Sigmoid colon (tissue), 7 donors: ENCODE measurements at places on chromosomes 5 and 9. TPM values are rescaled to one million over a fixed set of nuclear protein-coding genes. Genes with fewer than 3 reads are reported as not detected.
A peak's percentile ranks its signal among the peaks of the same experiment; 100 is the strongest.

- H3K4me1 ChIP-seq, result no peaks in the 10 kb centered on the region
- DNase-seq, result no peak
- no peak overlapping the region for H3K27ac ChIP-seq
- no peaks in the 10 kb centered on the region for H3K36me3 ChIP-seq
- H3K27me3 ChIP-seq, result no peaks in the 10 kb centered on the region
Observed at GRCh38 chr9:72453797-72454196, 67.6 kb upstream of the TMC1 start.

- no peaks in the 10 kb centered on the region for H3K4me1 ChIP-seq
- H3K27ac ChIP-seq, result no peak overlapping the region
- no peaks in the 10 kb centered on the region for H3K27me3 ChIP-seq
- H3K4me3 ChIP-seq, result no peak overlapping the region
- DNase-seq, result no peak
Observed at GRCh38 chr9:32456564-32456963, 69.4 kb downstream of the RIGI start.

DNA sequence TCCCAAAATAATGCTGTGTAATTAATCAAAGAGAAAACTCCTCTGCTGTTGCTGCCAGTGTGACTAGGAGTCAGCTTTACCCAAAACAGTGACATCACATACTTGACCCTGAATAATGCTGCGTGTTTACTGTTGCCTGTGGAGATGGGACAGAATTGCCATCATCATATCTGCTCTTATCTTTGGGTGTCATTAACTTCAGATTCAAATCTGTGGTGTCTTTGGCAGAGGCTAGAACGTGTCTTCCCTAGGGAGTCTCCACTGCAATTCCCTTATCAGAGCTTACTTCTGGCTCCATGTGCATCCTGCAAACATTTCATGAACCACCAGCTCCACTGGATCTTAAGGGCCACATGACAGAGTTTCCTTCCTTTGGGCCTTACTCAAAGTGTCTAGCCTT, 88.9 kb upstream of the MRPS30 start:
- H3K36me3 ChIP-seq, result no peaks in the 10 kb centered on the region
- H3K4me3 ChIP-seq, result no peak overlapping the region
- no peaks in the 10 kb centered on the region for H3K27me3 ChIP-seq
- H3K27ac ChIP-seq, result no peak overlapping the region
- no peaks in the 10 kb centered on the region for H3K4me1 ChIP-seq
- no peak for DNase-seq

- H3K27me3 ChIP-seq, result no peaks in the 10 kb centered on the region
- no peak for DNase-seq
- H3K36me3 ChIP-seq, result no peaks in the 10 kb centered on the region
- H3K27ac ChIP-seq, result no peak overlapping the region
- H3K4me3 ChIP-seq, result no peak overlapping the region
Observed at GRCh38 chr5:33894566-33894965, 2.8 kb upstream of the ADAMTS12 start.

DNA sequence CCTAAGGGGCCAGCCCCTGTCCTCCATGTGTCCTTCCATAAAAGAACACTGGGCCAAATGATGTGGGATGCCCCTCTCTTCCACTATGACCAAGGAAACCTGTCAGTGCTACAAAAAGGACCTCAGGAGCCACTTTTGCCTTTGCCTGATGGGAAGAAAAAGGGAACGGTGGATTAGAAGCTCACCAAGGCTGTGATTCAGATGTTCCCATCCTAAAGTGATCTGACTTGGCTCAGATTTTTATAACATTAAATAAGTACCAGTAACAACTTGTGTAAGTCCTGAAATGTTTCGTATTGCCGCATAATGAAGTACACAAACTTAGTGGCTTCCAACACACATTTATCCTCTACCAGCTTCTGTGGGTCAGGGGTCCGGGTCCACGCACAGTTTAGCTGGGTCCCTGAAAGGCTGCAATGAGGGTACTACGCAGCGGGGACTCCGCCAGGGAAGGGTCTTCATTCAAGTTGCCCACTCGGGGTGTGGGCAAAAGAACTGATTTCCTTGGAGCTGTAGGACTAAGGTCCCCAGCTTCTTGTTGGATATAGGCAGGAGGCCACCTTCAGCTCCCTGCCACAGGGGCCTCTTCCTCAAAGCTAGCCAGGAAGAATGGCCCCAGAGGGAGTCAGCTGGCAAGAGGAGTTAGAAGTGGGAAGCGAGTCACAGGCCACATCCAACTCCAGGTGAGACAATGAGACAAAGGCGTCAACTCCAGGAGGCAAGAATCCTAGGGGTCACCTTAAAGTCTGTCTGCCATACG, 60.4 kb downstream of the RAPGEF1 start:
- H3K27me3 ChIP-seq, result no peaks in the 10 kb centered on the region
- H3K36me3 ChIP-seq, result no peaks in the 10 kb centered on the region
- H3K4me1 ChIP-seq, result peaks cover 55% of the 10 kb centered on the region
- DNase-seq, result no peak
- no peak overlapping the region for H3K4me3 ChIP-seq

- no peaks in the 10 kb centered on the region for H3K36me3 ChIP-seq
- H3K27ac ChIP-seq, result peak overlapping the region; percentile 56
- no peak overlapping the region for H3K4me3 ChIP-seq
Observed at GRCh38 chr5:56071470-56071869, 76.7 kb upstream of the IL6ST start.

- H3K27ac ChIP-seq, result no peak overlapping the region
- no peaks in the 10 kb centered on the region for H3K27me3 ChIP-seq
- H3K4me1 ChIP-seq, result no peaks in the 10 kb centered on the region
Observed at GRCh38 chr5:27041372-27041771, 3.0 kb upstream of the CDH9 start.

DNA sequence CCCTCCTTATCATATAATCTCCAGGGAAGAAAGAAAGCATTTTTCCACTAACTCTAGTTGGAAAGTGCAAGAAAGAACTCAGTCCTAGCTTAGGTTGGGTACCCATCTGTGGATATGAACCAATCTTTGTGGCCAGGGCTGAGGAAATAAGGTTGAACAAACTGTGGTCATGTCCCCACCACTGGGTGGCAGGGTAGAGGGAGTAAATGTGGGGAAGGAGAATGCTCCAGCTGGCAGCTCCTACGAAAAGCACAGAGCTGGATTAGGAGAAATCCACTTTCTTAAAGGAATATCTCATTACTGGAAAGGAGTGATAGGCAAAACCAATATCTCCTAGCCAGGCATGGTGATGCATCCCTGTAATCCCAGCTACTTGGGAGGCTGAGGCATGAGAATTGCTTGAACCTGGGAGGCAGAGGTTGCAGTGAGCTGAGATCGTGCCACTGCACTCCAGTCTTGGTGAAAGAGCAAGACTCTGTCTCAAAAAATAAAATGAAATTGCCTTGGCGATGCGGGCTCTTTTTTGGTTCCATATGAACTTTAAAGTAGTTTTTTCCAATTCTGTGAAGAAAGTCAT, 175.1 kb downstream of the CCDC192 start:
- DNase-seq, result no peak
- H3K36me3 ChIP-seq, result no peaks in the 10 kb centered on the region
- H3K4me3 ChIP-seq, result no peak overlapping the region
- no peaks in the 10 kb centered on the region for H3K27me3 ChIP-seq
- H3K4me1 ChIP-seq, result peaks cover 16% of the 10 kb centered on the region

DNA sequence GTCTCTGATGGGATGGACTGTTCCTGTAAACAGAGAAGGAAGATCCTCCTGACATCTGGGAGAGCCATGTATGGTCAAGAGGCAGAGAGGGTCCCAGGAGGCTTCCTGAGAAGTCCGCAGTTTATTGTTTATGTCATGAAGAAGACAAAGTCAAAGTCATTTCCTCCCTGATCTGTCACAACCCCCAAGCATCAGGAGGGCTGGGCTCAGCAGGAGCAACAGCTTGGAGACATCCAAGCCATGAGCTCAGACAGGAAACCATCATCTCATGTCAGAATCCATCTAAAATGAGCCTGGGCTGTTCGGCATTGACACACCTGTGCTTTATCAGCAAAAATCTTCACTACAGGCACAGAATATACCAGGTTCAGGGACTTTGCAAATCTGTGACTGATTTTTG, 325.0 kb upstream of the MSX2 start:
- H3K36me3 ChIP-seq, result no peaks in the 10 kb centered on the region
- no peak overlapping the region for H3K27ac ChIP-seq
- H3K27me3 ChIP-seq, result no peaks in the 10 kb centered on the region
- no peaks in the 10 kb centered on the region for H3K4me1 ChIP-seq

- H3K4me3 ChIP-seq, result peak overlapping the region; percentile 70
- H3K27me3 ChIP-seq, result no peaks in the 10 kb centered on the region
- DNase-seq, result no peak
- peak overlapping the region; percentile 88 for H3K27ac ChIP-seq
- H3K36me3 ChIP-seq, result no peaks in the 10 kb centered on the region
Observed at GRCh38 chr5:108728566-108729241, 19.0 kb upstream of the FER start.

GRCh38 chr9:69317081-69317480, 7.9 kb upstream of the ENTREP1 start:
- H3K4me3 ChIP-seq, result no peak overlapping the region
- no peaks in the 10 kb centered on the region for H3K27me3 ChIP-seq
- no peaks in the 10 kb centered on the region for H3K36me3 ChIP-seq
- H3K4me1 ChIP-seq, result no peaks in the 10 kb centered on the region
- DNase-seq, result no peak

- H3K4me1 ChIP-seq, result no peaks in the 10 kb centered on the region
- peaks cover 7% of the 10 kb centered on the region for H3K36me3 ChIP-seq
- DNase-seq, result no peak
- no peak overlapping the region for H3K4me3 ChIP-seq
Observed at GRCh38 chr5:7876867-7877266, 7.9 kb downstream of the MTRR start.

DNA sequence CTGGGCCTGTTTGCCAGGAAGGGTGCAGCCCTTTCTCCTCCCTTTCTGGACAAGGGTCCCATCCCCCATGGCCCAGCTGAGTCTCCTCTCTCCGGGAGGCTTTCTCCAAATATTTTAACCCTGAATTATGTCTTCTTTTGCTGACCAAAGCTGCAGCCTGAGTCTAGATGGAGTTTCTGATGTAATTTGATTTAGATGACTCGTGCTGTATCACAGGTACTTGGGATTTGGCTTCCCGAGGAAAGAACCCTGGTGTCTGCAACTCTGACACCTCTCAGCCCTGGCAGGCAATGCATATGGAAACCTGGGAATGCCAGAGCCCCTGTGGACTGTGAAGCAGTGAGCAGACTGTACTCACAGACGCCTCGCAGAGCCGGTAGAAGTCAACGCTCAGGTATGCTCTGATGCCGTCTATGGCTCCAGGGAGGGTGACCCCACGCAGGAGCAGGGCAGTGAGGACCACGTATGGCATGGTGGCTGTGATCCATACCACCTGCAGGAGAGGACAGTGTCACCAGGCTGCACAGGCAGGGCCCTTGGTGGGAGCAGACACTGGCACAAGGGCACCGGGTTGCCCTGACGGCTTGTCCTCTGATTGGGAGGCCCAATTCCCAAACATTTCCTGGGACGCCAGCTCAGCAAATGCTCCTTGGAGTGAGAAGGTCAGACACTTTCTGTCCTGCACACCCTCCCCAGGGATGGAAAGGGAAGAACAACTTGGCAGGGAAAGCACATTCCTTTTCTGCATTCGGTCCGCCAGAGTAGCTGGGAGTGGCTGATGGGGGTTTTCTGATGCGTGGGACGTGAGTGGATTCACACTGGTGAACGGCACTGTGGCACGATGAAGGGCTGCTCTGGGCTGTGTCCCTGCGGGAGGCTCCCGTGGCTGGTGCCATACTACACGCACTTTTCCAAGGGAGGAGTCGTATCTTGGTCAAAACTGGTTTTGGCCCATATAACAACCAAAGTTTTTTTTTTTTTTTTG, 24.7 kb downstream of the SLC6A3 start:
- no peaks in the 10 kb centered on the region for H3K4me1 ChIP-seq
- no peak overlapping the region for H3K27ac ChIP-seq
- DNase-seq, result peak; percentile 44

GRCh38 chr5:127098241-127098640, 24.9 kb upstream of the C5orf63 start:
- H3K36me3 ChIP-seq, result no peaks in the 10 kb centered on the region
- no peaks in the 10 kb centered on the region for H3K27me3 ChIP-seq
- no peak overlapping the region for H3K4me3 ChIP-seq
- no peak for DNase-seq

GRCh38 chr9:124005029-124005771, 6.4 kb upstream of the LHX2 start:
- no peak overlapping the region for H3K4me3 ChIP-seq
- peaks cover 97% of the 10 kb centered on the region for H3K27me3 ChIP-seq
- no peak overlapping the region for H3K27ac ChIP-seq
- no peaks in the 10 kb centered on the region for H3K4me1 ChIP-seq
- no peak for DNase-seq
- H3K36me3 ChIP-seq, result no peaks in the 10 kb centered on the region

DNA sequence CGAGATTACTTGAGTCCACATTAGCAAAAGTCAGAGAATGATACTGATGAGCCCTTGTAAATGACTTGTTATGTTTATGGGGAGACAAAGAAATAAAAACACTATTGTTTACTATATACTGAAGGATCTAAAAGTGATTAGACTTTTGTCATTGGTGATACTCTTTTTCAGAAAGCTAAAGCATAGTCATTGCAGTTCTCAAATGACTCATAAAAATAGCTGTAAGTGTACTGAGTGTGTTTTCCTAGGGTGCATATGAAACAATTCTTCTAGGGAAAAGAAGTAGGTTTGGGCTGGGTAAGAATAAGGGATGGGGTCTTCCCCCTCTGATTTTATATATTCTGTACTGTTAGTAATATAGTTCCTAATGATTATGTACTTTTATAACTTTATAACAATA, 32.6 kb downstream of the WDR36 start:
- H3K27ac ChIP-seq, result no peak overlapping the region
- H3K4me1 ChIP-seq, result no peaks in the 10 kb centered on the region
- no peak for DNase-seq
- no peaks in the 10 kb centered on the region for H3K27me3 ChIP-seq
- H3K36me3 ChIP-seq, result peaks cover 16% of the 10 kb centered on the region

DNA sequence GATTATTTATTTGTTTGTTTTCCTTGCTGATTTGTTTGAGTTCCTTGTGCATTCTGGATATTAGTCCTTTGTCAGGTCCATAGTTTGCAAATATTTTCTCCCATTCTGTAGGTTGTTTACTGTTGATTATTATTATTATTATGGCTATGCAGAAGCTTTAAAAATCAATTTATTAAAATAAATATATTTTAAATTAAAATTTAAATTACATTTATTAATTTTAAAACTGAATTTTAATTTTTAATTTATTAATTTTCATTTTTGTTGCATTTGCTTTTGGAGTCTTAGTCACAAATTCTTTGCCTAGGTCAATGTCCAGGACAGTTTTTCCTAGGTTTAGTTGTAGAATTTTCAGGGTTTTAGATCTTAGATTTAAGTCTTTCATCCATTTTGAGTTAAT, 50.9 kb downstream of the SVEP1 start:
- H3K27ac ChIP-seq, result no peak overlapping the region
- H3K4me1 ChIP-seq, result no peaks in the 10 kb centered on the region
- H3K27me3 ChIP-seq, result no peaks in the 10 kb centered on the region
- no peak for DNase-seq
- H3K36me3 ChIP-seq, result no peaks in the 10 kb centered on the region

EGR1 gene
- total RNA-seq, result 18.5 TPM

HEMGN gene
- total RNA-seq, result not detected

EIF4E1B gene
- not detected for total RNA-seq

PTPN3 gene
- 2.5 TPM for total RNA-seq

NTNG2 gene
- total RNA-seq, result 12.0 TPM

PIP5K1B gene
- total RNA-seq, result 23.5 TPM

C7 gene
- total RNA-seq, result 651 TPM
